Osteoblast (primary cell): ENCODE measurements at places on chromosomes 3 and 15.

DNA sequence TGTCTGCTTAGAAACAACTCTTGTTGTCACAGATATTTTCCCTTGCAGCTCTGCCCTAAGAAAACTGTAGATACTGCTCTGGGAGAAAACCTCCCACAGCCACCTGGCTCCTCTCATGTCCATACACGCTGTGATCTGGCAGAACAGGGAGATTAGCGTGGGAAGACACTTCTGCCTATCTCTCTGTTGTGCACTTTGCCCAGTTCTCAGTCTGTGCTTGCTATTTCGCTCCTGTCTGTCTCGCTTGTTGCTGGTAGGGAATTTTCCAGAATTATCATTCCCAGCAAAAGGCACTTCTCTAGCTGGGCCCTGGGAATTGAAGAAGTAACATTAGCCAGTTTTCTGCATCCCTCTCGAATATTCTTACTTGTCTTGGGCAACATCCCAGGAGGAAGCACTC, 8.1 kb upstream of the GATM start:
- DNase-seq = no peak

DNA sequence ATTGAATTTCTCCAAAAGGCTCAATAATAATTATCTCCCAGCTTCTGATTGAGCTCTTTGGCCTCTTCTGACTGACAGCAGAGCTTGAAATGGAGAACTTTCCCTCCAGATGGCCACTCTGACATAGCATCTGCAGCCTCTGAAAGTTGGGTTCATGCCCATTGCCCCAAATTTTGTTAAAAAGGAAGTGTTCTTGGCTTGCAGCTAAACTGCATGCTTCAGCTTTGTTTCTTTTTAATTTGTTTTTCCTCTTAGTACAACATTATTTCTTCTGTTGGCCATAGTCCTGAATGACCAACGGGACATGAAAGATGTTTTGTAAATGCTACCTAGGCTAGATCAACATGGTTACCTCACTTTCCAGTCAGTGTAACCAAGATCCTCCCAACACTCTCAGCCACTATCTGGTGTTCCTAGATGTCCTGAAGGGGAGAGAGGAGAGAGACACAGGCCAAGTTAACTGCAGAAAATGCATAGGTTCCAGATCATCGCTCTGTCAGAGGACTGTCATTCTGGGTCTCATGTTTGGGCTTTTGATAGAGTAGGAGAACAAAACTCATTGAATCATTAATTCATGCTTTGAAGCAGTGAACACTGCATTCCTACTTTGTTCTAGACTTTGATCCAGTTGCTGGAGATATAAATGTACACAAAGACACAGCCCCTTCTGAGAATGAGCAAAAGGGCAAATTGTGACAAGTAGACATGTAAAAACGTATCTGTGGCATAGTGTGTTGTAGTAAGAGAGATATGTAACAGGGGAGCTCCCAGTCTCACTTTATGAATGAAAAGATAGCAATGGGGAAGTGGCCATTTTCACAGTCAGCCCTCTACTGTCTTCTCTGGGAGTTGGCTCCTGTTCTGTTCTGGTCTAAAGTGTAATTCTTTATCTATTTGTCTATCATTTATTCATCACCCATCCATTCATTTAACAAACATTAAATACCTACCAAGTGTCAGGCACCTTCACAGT, 156.2 kb downstream of the ZNF621 start:
- no peak for DNase-seq

- DNase-seq = no peak
Measured at GRCh38 chr15:83422541-83422940, 24.6 kb upstream of the SH3GL3 start.

- no peak for DNase-seq
Measured at GRCh38 chr3:50516440-50516871, 13.0 kb upstream of the CACNA2D2 start.

GRCh38 chr3:33114622-33115023, 809 bp downstream of the CRTAP start:
- no peak for DNase-seq

GRCh38 chr15:66075947-66076346, 177.6 kb downstream of the MEGF11 start:
- DNase-seq = no peak

DNA sequence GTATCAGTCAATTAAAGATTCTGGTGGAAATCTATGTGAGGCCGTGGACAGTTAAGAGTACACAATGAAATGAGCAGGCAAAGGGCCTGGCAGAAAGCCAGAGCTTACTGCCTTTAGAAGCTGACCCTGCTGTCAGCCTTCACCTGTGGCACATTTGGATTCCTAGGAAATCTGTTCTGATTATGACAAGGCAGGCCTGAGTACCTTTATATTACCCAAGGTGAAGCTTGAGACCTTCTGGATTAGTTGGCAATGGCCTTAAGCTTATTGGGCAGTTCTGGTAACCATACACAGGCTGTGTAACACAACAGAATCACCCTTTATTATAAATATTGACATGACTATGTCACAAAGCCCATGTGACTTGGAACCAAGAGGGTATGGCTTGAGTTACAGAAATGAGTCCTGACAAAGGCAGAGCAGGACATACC, 43.2 kb downstream of the NBEAL2 start:
- peak; percentile 19 for DNase-seq

DNA sequence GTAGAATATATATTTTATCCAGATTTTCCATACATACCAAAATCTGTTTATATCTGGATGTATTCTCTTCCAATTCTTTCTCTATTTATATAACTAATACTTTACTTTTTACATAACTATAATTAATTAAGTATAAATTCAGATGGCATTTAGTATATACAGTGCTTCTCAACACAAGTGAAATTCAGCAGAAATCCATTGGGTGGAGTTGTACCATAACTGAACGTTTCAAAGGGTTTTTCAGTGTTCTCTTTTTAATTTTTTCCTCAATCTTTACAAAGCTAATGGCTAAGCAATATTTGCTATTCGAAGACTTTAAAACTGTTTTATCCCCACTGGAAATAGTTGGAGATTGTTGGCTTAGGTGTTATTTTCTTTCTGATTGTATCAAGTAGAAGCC, 13.9 kb upstream of the ZBBX start:
- DNase-seq = no peak

- peak; percentile 88 for DNase-seq
Measured at GRCh38 chr3:13654330-13655060, 105.6 kb downstream of the FBLN2 start.

GRCh38 chr3:168273917-168274316, 178.2 kb upstream of the GOLIM4 start:
- no peak for DNase-seq

DNA sequence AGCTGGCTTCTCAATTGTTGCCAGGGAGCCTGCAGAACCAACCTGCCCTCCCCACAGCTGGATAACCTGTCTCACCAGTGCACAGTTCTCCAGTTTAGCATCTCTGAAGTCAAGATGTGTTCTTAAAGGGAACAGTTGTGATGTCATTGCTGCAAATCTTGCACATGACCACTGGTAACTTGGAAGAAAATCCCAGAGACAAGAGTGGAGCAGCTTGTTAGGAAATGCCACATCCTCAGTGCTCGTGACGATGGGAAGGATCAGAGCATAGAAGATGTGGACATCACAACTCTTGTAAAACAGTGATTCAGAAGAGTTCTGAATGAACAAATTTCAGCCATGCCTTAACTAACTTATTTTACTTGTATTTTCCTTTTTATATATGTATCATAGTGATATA, 36.1 kb upstream of the LIMD1 start:
- DNase-seq = no peak

- DNase-seq = no peak
Measured at GRCh38 chr15:72189250-72189902, 8.2 kb downstream of the GRAMD2A start.

- peak; percentile 81 for DNase-seq
Measured at GRCh38 chr15:87764461-87765240, 491.9 kb downstream of the NTRK3 start.

DNA sequence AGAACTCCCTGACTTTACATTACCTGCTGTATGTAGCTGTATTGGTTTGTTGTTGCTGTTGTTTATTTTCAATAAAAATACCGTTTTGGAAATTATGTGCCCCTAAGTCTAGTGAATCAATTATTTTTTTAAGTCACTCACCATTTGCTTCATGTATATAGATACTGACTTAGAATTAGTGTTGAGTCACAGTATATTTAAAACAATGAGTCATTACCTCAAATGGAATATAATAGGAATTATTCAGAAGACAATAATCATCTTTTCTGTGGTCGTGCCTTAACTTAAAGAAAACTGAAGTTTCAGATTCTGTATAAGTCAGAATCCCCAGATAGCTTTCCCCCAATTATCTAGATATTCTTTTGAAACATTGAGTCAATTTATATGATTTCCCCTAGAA, 21.0 kb upstream of the ALDH1A2 start:
- no peak for DNase-seq

- DNase-seq = no peak
Measured at GRCh38 chr15:91863621-91864255, 10.2 kb downstream of the SLCO3A1 start.

GRCh38 chr3:46715507-46716175, 2.0 kb downstream of the PRSS50 start:
- peak; percentile 77 for DNase-seq

GRCh38 chr3:50185230-50185629, 6.2 kb upstream of the GNAT1 start:
- DNase-seq = no peak
